ENCODE measurements at places on chromosomes 11 and 22.

- DNase-seq: peak; percentile 85
These were observed 859 bp upstream of the KRTAP5-5 start for GRCh38 chr11:1628506-1629325.

GRCh38 chr22:43484227-43484626 is 72.4 kb downstream of the MPPED1 start:
- no peak for DNase-seq

- no peak for DNase-seq
These were observed 16.3 kb downstream of the CTNND1 start for GRCh38 chr11:57777969-57778317.

GRCh38 chr11:64222651-64223000 is 3.4 kb downstream of the TRPT1 start:
- no peak for DNase-seq

- DNase-seq: no peak
These were observed 94.9 kb upstream of the SEPTIN5 start for GRCh38 chr22:19619144-19620009.

GRCh38 chr11:47056261-47056915 is 119.8 kb downstream of the CSTPP1 start:
- no peak for DNase-seq

DNA sequence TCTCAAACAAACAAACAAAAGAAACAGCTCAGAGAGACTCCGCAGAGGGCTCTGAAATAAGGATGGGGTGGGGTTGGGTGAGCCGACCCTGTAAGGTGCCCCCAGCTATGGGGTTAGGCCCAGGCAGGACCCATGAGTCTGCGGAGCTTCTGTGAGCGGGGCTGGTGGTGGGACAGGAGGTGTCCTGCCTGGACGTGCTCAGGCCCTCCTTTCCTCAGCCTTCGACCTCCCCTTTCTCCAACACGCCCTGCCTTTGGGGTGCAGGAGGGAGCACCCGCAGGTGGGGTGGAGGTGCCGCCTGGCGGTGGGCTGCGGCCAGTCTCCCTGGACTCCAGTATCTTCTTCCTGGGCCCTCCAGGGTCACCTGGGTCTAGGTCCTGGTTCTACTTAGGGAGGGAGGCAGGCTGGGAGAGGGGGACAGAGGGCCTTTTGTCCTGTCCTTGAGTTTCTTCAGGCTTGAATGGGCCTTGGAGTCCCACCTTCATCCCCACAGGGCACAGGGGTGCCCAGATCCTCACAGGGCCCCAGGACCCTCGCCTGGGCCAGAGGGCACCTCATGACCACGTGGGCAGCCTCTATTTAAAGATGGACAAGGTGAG is 12.3 kb downstream of the PRR33 start:
- DNase-seq: no peak

GRCh38 chr22:49362211-49362839 is 465.3 kb downstream of the BRD1 start:
- no peak for DNase-seq

GRCh38 chr11:11572386-11572785 is 49.4 kb downstream of the GALNT18 start:
- DNase-seq: no peak

- DNase-seq: no peak
These were observed 98.7 kb downstream of the WNT7B start for GRCh38 chr22:45878051-45878781.

DNA sequence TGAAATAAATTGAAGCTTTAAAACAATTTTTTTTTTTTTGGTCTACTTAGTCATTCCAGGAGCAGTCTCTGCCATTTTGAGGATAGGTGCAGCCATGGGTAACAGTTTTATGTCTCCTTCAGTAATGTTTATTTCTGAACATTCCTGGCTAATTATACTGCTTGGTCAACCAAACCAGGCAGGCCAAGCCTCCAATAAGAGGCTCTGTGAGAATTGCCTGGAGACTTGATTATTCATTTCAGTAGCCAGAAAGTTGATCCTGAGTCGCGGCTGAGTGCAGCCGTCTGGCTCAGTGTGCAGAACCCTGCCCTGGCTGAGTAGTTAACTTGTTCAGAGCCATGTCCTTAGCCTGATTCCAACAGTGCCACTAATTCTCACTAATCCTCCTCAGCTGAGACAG is 364.0 kb upstream of the FAT3 start:
- DNase-seq: no peak

DNA sequence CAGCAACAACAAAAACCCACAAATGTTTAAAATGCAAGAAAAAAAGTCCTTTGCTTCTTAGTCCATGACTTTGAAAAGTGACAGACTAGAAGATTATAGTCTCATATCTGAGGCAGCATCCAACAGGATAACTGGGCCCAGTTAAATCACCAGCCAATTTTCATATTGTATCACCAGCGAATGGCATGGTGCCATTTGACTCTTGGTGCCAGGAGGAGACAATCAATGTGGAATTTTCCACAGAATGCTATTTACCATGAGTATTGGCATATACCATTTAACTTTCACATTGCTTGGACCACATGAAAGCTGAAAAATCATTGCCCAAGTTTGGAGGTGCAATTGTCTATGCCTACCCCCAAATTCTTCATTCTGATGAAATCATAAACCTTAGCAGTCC is 255.5 kb downstream of the TENM4 start:
- no peak for DNase-seq

DNA sequence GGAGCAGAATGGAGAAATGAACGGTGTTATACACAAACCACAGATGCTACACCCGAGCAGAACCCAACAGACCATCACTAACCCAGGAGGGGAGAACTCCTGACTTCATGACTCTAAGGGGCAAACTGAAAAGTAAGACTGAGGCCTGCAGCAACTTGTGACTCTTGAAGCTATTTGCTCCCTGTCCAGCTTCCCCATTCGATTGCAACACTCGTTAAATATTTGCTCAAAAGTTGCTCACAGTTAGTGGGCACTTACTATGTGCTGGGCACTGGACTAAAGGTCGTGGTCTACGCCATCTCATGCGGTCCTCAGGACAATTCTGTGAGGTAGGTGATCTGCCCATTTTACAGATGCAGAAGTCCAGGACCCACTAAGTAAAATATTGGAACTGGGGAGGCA is 9.5 kb upstream of the ADA2 start:
- no peak for DNase-seq

- DNase-seq: no peak
These were observed 1492.7 kb downstream of the BRD1 start for GRCh38 chr22:48334971-48335370.

DNA sequence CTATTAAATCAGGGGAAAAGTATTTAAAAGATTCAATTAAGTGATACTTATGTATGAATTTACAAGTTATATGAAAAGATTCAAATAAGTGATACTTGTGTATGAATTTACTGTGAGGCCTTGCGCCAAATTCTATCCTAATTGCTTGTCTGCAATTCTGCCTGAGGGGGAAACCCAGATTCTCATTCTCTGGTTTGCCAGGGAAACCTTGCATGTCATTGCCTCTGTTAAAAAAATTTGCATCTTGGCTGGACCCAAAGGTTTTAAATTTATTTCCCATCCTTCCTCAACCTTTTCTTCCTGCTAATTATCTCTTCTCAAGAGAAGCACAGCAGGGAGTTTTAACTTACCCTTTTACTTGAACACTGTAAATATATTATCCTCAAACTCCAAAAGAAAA is 13.8 kb downstream of the OLFML1 start:
- no peak for DNase-seq

DNA sequence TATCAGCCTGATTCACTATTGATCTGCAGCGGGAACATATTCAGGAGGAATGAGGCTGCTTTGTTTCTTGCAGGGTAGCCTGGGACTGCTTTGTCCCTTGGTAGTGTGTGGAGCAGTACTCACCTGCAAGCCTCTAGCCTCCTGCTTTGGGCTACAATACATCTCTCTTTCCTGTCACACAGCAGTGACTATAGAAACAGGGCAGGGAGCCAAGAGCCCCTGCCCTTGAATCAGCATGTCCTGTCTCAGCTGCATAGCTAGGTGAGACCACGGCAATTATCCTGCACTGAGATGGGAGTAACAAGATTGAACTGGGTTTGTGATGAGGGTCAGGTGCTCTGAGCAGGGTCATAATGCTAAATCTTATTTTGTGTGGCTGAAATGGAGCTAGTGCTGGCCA is 191.9 kb downstream of the NELL1 start:
- no peak for DNase-seq

DNA sequence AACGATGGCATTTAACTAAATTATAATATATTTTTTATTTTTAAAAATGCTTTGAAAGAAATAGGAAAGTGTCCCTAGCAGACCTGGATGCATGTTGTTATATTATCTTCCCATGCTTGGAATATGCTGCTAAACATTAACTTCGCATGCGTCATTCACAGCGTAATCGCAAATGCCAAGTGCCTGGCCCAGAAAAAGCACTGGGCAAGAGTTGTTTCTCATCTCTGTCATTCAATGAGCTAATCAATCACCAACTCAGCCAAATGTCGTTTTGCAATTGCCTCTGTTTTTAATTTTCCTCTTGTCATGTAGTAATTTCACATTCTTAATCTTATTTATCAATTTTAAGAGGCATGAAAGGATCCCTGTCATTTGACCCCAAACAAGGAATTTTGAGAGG is 1421.9 kb downstream of the BRD1 start:
- no peak for DNase-seq

DNA sequence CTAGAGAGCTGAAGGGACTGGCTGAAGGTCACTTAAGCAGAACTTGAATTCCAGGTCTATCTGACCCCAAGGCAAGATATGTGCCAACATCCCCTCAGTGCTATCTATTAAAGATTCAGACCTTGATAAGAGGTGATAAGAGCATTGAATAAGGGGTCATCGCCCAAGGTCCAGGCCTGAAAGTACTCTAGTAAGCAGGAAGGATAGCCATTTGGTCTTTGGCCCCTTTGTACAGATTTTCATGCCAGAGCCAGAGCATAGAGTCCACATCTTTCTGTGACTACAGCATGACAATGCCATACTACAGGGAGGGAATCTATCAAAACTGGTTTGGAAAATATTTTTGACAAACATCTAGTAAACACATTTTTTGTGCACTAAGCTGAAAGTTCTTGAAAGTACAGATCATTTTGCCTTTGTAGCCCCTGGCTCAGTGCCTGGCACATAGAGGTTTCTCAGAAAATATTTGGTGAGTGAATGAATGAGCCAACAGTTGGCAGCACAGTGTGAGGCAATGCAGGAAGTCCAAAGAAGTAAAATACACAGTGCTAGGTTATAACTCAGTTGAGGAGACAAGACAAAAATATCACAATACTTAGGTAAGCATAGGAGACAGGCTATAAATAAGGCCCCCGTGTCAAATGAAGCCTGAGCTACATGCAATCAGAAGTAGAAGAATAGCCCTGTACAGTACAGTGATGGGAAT is 15.1 kb upstream of the RRAS2 start:
- DNase-seq: no peak

DNA sequence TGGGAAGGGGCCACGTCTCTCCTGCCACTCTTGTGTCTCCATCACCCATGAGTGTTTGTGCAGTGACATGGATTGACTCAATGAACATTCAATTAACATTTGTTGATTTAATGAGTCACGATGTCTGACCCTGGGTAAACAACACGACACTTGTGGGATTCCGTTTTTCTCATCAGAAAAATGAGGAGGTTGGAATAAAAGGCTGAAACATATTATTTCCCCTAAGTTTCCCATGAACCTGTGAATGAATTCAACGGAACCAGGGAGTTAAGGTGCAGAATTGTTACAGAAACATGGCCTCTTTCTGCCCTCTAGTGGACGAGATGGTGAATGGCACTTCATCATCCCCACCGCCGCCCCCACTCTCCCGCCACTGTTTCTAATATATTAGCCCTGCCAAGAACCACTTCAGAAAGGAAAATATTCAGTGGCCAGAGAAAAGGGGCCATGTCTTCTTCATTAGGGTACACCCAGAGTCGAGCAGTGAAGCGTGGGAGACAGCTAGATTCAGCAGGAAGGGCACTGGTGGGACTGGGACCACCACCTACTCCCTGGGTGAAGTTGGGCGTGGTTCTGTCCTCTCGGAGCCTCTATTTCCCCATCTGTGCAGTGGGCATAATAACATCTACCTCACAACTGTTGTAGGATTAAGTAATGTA is 46.3 kb upstream of the SYT13 start:
- DNase-seq: peak; percentile 46

Measured in neural crest cell (in vitro differentiated cells).